ENCODE measurements at places on chromosomes 5 and 9. TPM values are rescaled to one million over a fixed set of nuclear protein-coding genes. Genes with fewer than 3 reads are reported as not detected.
A peak's percentile ranks its signal among the peaks of the same experiment; 100 is the strongest.

- DNase-seq: no peak
These were observed 207.2 kb upstream of the DAB2 start for GRCh38 chr5:39631958-39632357.

The TEX48 gene
- not detected for polyA plus RNA-seq

DNA sequence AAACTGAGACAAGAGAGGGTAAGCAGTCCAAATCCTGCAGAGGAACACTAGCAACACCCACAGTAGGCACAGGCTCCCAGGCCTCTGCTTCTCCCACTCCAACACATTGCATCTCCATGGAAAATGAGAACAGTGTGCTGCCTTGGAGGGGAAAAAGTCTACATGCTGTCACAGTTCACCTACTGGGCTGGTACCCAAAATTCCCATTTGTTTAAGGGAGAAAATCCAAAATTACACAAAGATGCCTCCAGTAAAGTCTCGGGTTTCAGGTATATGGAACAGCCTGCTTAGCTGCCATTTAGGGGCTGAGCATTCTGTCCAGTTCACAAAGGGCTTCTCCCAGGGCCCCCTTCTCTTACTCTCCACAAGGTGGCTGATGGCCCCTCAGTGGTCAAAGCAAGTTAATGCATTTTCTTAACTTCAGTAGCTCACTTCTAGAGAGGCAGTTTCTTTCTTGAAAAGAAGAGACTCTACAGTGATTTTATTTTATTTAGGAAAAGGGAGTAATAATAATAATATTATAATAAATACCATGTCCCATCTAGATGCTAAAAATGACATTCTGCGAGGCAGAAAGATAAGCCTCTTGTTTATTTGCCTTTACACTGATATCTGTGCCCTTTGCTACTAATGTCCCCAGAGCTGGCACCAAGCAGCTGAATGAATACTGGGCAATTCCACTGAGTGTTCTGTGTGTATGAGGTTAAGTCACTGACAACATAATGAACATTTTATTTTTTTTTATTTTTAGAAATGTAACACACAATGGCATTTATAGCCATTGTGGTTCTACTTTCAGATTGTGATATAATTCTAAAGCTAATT lies 89.4 kb downstream of the RGS7BP start:
- DNase-seq: no peak

- no peak for DNase-seq
These were observed 677.0 kb downstream of the NR2F1-AS1 start for GRCh38 chr5:92904021-92904420.

DNA sequence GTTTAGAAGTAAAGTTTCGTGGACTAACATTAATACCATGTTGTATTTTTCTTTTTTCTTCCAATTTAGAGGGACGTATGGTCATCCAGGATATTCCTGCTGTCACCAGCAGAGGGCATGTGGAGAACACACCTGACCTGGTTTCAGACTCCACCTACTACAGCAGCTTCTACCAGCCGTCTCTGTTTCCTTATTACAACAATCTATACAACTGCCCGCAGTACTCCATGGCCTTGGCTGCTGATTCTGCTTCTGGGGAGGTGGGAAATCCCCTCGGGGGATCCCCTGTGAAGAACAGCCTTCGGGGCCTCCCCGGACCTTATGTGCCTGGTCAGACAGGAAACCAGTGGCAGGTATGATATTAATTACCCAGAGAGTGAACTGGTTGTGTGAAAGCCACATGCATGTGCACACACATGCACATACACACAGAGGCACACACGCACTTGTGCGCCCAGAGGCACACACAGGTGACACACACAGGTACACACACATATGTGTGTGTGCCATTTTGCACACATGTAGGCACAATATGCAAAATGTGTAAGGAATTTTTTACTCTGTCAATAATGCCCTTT lies 52.4 kb downstream of the DMRT1 start:
- DNase-seq: peak; percentile 64

DNA sequence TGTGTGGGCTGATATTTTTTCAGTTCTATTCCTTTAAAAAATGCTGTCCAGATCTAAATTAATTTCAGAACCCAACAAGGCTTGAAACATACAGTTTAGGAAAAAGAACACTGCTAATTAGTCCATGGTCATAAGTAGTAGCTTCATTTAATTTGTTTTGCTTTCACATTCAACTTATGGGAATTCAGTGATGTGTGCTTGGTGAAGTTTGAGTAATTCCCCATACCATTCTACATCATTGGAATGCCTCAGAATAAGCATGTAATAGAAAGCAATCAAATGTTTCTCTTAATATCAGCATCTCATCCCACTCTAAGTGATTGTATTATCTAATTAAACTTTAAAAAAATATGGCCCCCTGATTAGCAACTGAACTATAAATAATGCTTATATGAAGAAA lies 2.7 kb downstream of the CNTLN start:
- DNase-seq: no peak

- no peak for DNase-seq
These were observed 26.5 kb downstream of the AFAP1L1 start for GRCh38 chr5:149298163-149298562.

- no peak for DNase-seq
These were observed 141.5 kb upstream of the FSTL4 start for GRCh38 chr5:133753856-133754255.

The C5orf15 gene
- 28.7 TPM for polyA plus RNA-seq

The MAML1 gene
- 20.0 TPM for polyA plus RNA-seq

The SLC34A1 gene
- polyA plus RNA-seq: not detected

DNA sequence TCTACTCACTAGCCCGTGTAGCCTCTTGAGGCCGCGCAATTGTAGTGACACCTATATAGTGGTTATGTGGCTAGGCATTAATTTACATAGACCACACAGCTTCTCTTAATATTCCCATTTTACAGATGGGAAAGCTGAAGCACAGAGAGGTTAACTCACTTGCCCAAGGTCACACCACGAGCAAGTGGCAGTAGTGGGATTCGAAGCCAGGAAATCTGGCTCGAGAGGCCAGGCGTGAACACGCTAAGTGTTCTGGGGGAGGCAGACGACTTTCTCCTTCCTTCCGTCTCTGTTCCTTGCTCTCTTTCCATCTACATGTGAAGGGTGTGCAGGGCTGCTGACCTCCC lies 49.8 kb upstream of the IER5L start:
- no peak for DNase-seq

DNA sequence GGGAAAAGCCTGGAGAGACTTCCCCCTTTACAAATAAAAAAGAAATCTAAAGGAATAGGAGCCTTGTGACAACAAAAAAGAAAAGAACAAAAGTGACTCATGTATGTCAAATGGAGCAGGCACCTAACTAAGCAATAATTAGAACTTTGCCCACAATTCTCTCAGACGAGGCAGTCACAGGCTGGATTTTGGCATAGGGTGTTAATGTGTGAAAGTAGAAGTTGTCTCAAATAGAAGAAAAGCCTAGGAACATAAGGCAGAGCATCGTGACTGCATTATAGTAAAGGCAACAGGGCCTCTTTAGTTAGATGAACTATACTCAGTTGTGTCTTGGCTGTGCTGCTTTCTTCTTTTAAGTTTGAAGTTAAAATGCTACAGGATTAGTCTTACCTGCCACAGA lies 219.9 kb upstream of the TMEM161B start:
- DNase-seq: peak; percentile 89

The IL9 gene
- not detected for polyA plus RNA-seq

DNA sequence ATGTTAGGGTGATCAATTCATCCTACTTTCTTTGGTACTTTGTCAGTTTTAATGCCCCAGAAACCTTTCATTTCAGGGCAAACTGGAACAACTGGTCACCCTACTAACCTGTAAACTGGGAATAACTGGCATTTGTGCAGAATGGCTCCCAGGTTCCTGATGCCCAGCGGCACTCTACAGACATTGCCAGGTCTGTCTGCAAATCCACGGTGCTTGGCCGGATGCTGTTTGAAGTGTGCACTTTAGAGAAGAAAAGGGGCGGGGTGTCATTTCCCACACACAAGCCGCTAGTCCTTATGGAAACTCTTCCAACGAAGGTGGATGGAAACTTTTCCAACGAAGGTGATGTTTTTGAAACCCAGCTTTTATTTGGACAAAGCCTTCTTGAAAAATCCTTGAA lies 49.9 kb upstream of the OTULINL start:
- DNase-seq: no peak

DNA sequence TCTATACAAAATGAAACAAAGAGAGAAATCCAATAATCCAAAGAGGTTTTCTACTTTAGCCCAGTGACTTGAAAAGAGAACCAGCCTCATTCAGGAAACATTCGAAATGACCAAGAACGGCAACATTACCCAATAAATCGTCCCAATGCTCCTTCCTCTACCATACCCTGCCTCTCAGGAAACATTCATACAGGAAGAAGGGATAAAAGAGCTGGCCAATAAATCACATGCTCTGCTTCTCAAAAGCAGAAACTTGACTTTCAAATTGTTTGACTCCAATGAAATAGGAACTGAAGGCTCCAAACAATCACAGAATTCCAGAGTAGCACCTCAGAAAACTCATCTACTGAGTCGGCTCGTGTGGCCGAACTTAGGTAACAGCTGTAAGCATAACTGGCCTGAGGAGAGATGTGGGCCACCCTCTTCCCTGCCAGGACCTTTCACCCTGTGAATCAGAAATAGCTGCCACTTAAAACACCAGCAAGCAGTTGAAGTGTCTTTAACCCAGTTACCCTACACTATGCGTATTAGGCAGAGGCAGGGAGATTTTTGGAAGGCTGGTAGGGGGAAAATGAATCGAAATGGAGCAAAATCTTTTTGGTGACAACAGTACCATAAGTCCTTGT lies 14.6 kb downstream of the ARL15 start:
- DNase-seq: no peak

DNA sequence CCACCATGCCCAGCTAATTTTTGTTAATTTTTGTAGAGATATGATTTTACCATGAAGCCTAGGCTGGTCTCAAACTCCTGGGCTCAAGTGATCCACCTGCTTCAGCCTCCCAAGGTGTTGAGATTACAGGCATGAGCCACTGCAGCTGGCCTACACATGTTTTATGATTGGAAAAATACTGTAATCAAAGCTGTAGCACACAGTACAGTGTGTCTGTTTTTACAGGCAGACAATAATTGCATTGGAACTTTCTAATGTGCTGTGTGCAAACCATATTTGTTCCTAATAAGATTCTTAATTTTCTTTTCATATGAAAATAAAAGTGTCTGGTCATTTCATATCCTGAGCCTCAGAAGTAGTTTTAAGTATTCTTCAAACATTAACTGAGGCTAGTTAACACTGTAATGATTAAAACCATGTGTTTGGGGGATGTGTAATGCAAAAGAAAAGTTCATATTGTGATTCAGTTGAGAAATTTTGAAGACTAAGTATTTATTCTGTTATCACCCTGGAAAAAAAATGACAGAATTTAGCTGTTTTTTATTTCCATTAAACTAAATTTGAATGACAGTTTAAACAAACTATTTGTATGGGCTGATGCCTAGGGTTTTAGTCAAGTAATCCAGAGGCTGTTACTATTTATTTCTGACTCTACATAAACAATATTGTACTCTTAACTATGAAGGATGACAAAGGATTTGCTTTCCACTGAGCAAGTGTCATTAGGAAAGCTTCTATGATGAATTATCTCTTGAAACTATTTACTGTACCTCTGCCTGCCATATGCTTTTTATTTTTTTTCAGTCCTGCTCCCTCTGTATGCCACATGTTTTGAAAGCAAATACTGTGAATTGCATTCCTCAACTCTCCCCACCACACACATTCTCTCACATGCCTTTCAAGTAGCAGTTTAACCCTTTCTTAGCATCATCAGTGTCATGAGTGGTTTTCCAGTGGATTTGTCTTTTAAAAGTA lies 111.5 kb downstream of the MTREX start:
- DNase-seq: no peak

The FAM221B gene
- polyA plus RNA-seq: not detected

- DNase-seq: peak; percentile 56
These were observed 292.8 kb downstream of the YTHDC2 start for GRCh38 chr5:113806250-113806649.

The SOX30 gene
- polyA plus RNA-seq: not detected

GRCh38 chr5:32520356-32520755 lies 65.0 kb upstream of the SUB1 start:
- DNase-seq: no peak

The PCDHGB4 gene
- 0.73 TPM for polyA plus RNA-seq

DNA sequence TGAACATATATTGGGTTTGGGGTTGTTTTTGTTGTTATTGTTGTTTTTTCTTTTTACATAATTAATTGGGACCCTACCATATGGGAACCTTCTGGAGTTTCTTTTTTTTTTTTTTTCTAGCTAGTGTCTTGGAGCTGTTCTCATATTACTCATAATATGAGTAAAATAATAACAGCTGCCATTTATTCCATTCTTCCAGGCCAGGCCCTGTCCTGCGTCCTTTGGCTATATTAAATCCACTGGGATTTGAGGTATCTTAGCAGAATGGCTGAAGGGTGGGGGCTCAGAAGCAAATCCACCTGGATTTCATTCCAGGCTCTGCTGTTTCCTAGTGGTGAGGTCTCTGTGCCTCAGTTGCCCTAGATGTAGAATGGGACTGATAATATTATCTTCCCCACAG lies 47.2 kb upstream of the RPL26L1 start:
- no peak for DNase-seq

DNA sequence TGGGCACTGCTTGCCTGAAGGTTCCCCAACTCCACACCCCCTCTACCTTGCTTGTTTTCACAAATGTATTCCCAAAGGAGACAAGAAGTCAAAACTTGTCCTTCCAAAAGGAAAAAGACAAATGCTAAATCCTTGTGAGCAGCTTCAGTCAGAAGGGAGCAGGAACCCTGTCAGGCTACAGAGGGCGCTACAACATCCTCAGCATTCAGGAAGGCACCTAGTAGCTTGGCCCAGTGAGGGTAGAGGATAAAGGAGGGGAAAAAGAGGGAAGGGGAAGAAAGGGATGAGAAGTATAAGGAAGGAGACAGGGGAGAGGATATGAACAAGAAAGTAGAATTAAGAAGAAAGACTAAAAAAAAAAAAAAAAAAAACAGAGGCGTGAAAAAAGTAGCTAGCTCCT lies 97.5 kb downstream of the MLLT3 start:
- no peak for DNase-seq

The FYB1 gene
- polyA plus RNA-seq: 1.0 TPM

DNA sequence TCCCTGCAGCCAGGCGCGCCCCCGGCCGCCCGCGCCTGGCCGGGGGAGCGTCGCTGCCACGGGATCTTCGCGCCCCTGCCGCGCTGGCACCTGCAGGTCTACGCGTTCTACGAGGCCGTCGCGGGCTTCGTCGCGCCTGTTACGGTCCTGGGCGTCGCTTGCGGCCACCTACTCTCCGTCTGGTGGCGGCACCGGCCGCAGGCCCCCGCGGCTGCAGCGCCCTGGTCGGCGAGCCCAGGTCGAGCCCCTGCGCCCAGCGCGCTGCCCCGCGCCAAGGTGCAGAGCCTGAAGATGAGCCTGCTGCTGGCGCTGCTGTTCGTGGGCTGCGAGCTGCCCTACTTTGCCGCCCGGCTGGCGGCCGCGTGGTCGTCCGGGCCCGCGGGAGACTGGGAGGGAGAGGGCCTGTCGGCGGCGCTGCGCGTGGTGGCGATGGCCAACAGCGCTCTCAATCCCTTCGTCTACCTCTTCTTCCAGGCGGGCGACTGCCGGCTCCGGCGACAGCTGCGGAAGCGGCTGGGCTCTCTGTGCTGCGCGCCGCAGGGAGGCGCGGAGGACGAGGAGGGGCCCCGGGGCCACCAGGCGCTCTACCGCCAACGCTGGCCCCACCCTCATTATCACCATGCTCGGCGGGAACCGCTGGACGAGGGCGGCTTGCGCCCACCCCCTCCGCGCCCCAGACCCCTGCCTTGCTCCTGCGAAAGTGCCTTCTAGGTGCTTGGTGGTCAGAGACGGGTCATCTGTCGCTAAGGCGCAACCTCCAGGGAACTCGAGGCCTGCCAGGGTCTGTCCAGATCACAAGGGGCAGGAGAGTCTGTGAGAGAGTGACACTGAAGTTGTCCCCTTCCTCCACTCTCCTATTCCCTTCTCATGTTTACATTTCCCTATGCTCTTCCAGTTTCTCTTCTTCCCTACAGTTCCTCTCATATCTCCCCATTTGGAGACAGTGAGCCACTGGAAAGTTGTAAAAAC lies 1.3 kb downstream of the GPR150 start:
- peak; percentile 25 for DNase-seq

All from brain (organoid and tissue), 16 donors.